ENCODE measurements at places on chromosomes 2 and 18. TPM values are rescaled to one million over a fixed set of nuclear protein-coding genes. Genes with fewer than 3 reads are reported as not detected.
A peak's percentile ranks its signal among the peaks of the same experiment; 100 is the strongest.

DNA sequence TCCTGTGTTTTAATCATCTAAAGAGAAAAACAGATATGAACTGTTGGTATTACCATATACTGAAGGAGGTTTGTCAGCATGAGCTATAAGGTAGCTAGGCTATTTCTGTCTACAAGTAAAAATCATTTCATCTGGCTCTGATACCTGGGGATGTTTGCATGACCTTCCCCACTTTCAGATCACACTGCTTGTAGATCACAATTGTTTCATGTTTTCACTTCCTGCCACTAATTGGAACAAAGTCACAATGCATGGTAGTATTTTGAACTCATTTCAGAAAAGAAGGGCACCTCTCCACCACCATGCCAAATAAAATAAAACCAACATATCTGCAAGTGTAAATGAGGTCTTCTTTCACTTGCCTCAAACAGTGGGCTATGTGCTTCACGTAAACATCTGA, 37.8 kb downstream of the NYAP2 start:
- no peak overlapping the region for H3K27ac ChIP-seq
- DNase-seq, result no peak
- H3K4me1 ChIP-seq, result no peaks in the 10 kb centered on the region

GRCh38 chr2:208265371-208265800, 669 bp upstream of the PIKFYVE start:
- peaks cover 27% of the 10 kb centered on the region for H3K4me1 ChIP-seq
- H3K4me3 ChIP-seq, result peak overlapping the region; percentile 98
- DNase-seq, result no peak
- peaks cover 2% of the 10 kb centered on the region for H3K27me3 ChIP-seq
- peak overlapping the region; percentile 86 for H3K27ac ChIP-seq

Gene CHCHD5
- total RNA-seq, result 34.8 TPM

Gene SPATA3
- total RNA-seq, result not detected

Gene KCNK3
- total RNA-seq, result not detected

Gene C2orf81
- total RNA-seq, result 1.2 TPM

DNA sequence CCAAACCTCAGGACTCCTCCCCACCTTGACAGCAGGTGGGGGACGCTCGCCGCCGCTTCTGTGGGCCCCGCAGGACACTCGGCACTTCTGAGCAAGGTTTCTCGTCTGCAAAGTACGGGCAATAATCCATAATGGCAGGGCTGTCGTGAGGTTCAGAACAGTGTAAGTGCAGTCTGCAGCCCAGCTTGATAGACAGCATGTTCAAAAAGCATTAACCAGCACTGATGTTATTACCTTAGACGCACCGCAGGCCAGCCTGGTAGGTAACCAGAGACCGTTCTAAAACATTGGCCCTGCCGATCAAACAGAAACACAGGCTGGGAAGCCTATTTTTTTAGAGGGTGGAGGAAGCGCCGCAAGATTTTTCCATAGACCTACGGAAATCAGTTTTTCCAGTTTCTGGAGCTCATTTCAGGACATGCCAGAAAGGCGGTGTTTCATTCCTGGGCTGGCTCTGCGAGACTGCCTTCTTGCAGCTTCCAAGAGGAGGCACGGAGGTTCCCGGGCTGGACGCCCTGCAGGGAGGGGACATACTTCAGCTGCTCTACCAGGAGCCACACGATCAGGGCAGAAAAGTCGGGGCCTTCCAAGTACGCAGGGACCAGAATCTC, 148.7 kb downstream of the TPO start:
- no peaks in the 10 kb centered on the region for H3K36me3 ChIP-seq
- H3K4me1 ChIP-seq, result peaks cover 2% of the 10 kb centered on the region
- no peak overlapping the region for H3K4me3 ChIP-seq
- no peak for DNase-seq

DNA sequence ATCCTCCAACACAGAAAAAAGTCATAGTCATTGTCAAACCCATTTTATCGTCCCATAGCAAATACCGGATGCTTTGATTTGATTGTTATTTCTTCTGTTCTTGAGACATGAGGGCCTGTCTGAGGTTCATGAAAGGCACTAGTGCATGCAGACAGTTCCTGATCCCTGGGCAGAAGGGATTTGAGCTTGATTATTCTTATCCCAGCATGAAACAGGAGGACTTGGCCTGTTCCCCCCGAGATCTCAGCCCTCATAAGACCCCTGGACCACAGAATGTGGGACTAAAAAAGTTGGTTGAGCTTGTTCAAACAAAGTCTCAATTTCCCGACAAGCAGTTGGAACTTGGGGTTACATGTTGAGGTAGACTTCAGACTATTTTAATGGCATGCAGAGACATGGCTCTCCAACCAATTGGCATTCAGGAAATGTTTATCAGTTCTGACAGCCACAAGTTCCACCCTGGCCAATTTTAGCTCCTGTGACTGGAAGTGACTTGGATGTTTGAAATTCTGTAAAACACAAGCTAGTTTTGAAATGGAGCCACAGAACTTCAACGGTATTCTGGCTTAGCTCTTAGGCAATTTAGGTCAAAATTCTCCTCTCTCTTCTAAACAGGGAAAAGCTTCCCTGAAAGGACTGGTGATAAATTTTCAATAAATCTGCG, 366.9 kb upstream of the SLC14A2 start:
- H3K4me1 ChIP-seq, result peaks cover 61% of the 10 kb centered on the region
- peak overlapping the region; percentile 81 for H3K27ac ChIP-seq
- DNase-seq, result peak; percentile 80
- peak overlapping the region; percentile 10 for H3K4me3 ChIP-seq

- no peaks in the 10 kb centered on the region for H3K4me1 ChIP-seq
- H3K27me3 ChIP-seq, result peaks cover 7% of the 10 kb centered on the region
- no peak for DNase-seq
- H3K4me3 ChIP-seq, result no peak overlapping the region
- H3K36me3 ChIP-seq, result no peaks in the 10 kb centered on the region
These were observed 52.4 kb downstream of the DYSF start for GRCh38 chr2:71505770-71506140.

DNA sequence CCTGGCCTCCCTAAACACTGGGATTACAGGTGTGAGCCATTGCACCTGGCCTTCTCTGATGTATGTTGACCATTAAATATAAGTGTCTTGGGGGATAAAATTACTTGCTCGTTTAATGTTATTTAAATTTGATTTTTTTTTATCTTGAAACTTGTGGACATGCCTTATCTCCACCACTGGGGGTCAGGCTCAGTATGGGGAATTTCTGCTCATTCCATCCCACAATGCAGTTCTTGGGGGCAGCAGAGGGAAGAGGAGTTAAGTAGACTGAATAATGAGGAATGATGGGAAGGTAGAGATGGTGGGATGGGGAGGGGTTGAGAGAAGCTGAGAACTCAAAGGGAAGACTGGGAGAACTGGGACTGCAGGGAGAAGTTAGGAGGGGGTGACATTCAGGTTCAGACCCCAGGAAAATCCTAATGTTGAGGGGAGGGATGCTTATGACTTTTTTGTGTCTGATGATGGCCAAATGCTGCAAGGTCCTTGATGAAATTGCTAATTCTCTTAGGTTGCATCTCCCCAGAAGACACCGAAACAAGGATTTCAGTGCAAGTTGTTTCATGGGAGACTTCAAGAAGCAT, 174.2 kb downstream of the MIB1 start:
- DNase-seq, result peak; percentile 40
- H3K27ac ChIP-seq, result no peak overlapping the region
- no peaks in the 10 kb centered on the region for H3K4me1 ChIP-seq
- H3K4me3 ChIP-seq, result no peak overlapping the region

Gene POTEI
- total RNA-seq, result not detected

GRCh38 chr2:144496092-144496976, 23.6 kb downstream of the ZEB2 start:
- peaks cover 40% of the 10 kb centered on the region for H3K36me3 ChIP-seq
- no peaks in the 10 kb centered on the region for H3K27me3 ChIP-seq
- H3K4me1 ChIP-seq, result peaks cover 64% of the 10 kb centered on the region

Gene TUBA3E
- total RNA-seq, result not detected
